ENCODE measurements at places on chromosomes 4 and X.

DNA sequence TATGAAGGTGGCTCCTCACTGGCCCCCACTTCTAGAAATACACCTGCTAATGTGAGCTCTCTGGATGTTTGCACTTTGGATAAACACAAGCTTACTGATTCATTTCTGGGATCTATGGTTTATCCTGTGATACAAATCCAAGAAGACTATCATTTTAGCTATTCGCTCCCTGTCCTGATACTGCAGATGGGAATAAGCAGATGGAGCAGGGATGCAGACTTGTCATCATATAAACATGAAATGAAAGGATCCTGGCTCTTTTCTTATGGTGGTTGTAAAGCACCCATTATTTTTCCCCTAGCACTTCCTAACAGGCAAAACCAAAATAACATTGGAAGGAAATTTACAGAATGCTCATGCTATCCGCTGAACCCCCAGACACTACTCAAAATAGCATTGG is 162.9 kb upstream of the NOCT start:
- DNase-seq, result no peak

GRCh38 chr4:157806184-157806583 is 366.6 kb downstream of the GASK1B start:
- no peak for DNase-seq

- DNase-seq, result no peak
Observed at GRCh38 chr4:46874811-46875210, 34.2 kb downstream of the COX7B2 start.

DNA sequence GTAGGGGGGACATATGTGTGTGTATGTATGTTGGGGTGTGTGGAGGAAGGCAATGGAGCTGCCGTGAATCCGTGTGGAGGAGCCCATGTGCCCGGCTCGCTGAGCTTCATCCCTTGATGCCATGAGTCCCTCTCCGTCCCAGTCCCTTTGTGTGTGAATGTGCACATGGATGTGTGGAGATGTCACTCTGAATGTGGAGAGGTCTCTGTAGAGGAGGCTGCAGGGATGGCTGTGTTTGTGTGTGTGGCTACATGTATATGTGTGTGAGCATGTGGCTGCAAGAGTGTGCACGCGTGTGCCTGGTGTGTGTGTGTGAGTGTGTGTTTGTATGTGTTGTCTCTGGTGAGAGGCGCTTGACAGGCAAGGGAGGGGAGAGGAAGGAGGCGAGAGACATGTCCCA is 1.3 kb downstream of the DLG3 start:
- no peak for DNase-seq

- no peak for DNase-seq
Observed at GRCh38 chrX:85111347-85111746, 107.7 kb downstream of the APOOL start.

DNA sequence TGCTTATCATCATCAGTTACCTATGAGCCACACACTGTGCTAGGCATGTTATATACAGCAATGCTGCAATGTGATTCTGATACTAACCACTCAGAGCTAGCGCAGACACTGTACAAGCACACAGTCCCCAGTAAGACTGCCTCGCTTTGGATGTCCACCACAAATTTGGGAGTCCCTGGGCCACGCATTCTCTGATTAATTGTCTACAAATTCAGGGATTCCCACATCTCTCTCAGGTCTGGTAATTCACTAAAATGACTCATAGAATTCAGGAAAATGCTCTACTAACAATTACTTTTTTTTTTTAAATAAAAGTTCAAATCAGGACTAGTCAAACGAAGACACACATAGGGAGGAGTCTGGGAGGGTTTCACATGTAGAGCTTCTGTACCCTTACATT is 652.1 kb upstream of the AADAT start:
- DNase-seq, result no peak

DNA sequence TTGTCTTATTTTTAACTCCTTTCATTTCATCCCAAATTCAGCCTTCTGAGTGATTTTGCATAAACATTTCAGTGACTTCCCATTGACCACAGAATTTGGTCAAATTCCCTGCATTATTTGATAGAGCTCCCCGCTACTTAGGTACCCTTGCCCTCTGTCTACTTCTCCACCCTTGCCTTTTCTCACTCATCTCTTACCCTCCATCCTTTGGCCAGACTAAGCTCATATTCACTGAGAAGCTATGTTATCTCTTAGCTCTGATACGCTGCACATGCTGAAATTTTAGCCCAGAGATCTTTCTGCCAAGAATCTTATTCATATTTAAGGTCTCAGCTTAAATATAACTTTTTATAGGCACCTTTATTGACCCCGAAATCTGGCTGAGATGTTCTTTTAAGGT is 1031.9 kb downstream of the ADGRL3 start:
- DNase-seq, result no peak

DNA sequence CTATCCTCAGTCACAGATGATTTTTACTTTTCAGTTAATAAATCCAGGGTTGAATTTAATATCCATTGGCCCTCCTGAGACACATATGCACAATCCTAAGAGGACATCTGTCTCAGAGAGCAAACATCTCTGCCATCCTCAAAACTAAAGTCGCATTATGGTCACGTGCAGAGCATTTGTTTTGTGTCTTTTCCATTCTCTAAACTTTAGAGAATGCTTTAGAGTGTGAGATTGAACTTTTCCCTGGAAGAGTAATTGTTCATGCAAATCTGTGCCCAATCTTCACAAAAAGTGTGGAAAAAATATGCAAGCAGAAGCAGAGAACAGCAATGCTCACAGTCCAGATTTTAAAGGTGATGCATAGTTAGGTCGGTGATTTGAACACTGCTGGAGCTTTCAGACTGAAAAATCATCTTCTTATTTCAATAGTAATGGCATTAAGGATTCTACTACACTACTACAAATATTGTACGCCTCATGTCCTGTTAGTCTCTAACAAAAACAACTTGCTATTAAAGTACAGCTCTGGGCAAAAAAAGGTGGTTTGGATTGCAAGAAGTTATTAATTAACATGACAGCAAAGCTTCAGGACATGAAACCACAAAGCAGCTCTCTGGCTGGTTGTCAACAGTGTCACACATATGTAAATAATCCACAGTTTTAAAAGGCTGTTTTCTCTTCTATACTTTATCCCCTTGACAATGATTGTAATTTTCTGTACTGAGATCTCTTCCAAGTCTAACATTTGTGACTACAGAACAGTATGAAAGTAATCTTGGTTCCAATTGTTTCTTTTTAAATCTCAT is 19.9 kb downstream of the DCHS2 start:
- no peak for DNase-seq

DNA sequence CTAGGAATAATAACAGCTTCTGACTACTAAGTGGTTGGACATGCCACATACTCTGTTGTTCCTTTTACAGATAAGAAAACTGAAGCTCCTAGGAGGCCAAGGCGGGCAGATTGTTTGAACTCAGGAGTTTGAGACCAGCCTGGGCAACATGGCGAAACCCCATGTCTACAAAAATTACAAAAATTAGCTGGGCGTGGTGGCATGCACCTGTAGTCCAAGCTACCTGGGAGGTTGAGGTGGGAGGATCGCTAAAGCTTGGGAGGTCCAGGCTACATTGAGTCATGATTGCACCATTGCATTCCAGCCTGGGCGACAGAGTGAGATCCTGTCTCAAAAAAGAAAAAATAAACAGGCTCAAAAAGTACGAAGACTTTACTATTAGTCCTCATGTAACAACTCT is 30.6 kb upstream of the PHF8 start:
- no peak for DNase-seq

GRCh38 chrX:6279277-6279909 is 50.7 kb upstream of the NLGN4X start:
- DNase-seq, result no peak

DNA sequence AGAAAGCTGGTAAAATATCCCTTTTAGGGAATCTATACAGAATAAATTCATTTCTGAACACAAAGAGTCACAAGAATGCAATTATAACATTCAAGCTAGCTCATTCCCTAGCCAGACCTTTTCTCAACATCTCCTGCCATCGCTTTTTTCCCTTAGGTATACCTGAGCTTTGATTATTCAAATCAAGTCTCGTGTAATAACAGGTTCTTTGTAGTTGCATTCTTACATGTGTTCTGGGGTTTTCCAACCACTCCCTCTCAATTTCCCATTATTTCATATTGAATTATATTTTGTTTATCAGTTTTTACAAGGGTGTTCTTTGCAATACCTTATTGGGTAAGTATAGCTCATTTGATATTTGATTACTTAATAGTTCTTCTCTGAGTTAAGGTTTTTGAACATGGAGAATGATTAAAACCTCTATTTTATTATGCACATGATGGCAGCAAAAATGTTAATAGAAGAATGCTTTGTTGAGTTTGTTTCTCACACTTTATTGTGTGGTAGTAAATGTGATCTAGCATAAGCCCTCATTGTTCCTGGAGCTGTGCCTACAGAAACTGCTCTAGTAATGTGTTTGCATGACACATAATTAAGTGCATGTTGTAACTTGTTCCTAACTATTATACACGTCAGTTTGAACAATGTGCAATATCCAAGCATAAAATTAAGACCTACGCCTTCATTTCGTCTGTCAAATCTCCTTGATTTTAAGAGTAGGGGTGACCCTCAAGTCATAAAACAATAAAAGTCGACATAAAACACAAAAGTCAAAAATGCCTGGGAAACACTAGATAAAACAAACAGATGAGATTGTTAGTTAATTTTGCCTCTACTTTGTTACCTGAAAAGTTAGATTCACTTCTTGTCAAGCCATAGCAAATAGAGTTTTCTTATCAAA is 124.0 kb upstream of the POF1B start:
- no peak for DNase-seq

- peak; percentile 0 for DNase-seq
Observed at GRCh38 chr4:2085496-2085901, 26.4 kb downstream of the NAT8L start.

GRCh38 chr4:147546349-147546748 is 65.5 kb downstream of the EDNRA start:
- no peak for DNase-seq

DNA sequence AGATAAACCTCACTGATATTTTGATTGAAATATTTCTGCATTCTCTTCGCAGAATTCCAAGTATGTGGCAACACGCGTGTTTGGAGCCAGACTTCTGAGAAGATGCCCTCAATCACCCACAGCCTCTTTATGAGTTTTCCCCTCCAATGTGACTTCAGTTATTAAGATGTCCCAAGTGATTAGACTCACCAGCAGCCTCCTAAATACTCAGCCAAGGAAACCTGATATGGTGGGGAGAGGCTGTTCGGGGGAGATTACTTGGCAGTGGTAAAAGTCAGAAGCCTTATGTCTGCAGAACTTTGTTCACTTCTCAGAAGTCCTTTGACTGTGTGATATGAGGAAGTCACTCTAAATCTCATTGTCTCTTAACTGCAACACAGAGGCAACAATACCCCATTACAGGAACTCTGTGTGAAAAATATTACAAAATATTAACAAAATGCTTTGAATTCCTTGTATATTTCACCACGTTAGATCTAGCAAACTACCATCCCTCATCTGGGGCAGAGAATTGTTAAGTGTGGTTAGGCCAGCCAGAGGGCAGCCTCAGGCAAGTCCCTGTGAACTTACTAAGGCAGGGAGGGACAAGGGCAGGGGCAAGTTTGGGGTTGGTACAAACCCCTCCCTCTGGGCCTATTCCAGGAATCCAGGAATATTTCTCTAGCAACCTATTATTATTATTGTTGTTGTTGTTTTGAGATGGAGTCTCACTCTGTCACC is 151.4 kb upstream of the USP9X start:
- no peak for DNase-seq

DNA sequence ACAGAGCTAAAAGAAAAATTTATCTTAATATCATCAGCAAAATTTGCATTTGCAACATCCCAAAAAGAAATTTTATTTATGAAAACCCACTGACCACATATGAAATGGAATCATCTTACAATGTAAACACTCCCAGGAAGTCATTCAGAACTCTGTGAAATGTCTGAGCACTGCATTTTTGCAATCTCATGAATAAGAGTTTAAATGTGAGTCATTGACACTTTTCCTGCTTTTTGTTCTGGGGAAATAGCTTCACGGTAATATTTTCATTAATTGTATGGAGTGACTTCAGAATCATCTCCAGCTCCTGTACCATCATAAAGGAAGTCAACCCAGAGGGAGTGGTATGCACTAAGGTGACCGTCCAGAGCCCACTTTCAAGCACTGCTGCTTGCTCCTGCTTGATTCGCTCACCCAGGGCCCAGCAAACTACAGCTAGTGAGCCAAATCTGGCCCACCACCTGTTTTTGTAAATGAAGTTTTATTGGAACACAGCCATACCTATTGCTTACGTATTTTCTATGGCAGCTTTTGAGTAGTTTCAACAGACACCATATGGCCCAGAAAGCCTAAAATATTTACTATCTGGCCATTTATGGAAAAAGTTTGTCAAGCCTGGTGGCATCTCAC is 17.2 kb downstream of the EDNRA start:
- no peak for DNase-seq

GRCh38 chr4:111934314-111934713 is 210.9 kb upstream of the FAM241A start:
- no peak for DNase-seq

- no peak for DNase-seq
Observed at GRCh38 chrX:68757331-68757730, 71.5 kb upstream of the EFNB1 start.

DNA sequence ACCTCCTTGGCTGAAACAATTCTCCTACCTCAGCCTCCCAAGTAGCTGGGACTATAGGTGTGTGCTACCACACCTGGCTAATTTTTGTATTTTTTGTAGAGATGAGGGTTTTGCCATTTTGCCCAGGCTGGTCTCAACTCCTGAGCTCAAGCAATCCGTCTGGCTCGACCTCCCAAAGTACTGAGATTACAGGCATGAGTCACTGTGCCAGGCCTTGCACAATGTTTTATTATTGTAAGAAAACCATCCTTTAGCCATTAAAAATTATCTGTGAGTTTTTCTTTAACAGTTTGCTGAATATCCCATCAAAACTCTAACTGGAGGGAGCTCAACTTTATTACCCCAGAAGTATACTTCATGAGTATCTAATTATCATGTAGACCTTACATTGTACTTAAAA is 900.3 kb downstream of the PCDH7 start:
- DNase-seq, result no peak

DNA sequence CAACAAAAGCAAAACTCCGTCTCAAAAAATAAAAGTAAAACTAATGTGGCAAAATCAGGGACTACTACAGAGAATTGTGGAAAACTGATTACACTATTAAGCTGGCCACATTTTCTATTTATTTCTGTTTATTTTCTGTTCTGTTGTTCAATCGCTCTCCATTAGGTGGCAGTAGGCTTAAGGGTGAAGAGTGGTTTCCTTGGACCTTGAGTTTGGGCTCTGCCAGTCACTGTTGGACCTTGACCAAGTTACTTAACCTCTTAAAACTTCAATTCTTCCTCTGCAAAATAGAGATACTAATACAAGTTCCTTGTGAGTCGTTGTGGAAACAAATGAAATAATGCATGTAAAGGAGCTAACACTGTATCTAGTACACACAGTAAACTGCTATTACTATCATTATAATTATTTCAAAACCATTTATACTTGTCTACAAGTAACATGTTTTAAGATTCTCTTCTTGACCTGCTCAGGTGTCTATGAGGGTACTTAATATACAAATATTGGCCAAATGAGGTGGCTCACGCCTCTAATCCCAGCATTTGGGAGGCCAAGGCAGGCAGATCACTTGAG is 15.2 kb downstream of the HSD17B11 start:
- no peak for DNase-seq

All from neural crest cell (in vitro differentiated cells).